Large intestine (tissue), 12 donors: ENCODE measurements at places on chromosomes 7 and 10. TPM values are rescaled to one million over a fixed set of nuclear protein-coding genes. Genes with fewer than 3 reads are reported as not detected.

The GPR22 gene
- 2.5 TPM for polyA plus RNA-seq

- no peak for DNase-seq
These were observed 159.5 kb upstream of the KLF14 start for GRCh38 chr7:130893441-130893894.

- no peak for DNase-seq
These were observed 595 bp upstream of the SUN1 start for GRCh38 chr7:831596-832166.

GRCh38 chr10:97333351-97333600 is 1.3 kb downstream of the FRAT2 start:
- DNase-seq = no peak

The SLC16A12 gene
- 1.1 TPM for polyA plus RNA-seq

The TUBAL3 gene
- 33.9 TPM for polyA plus RNA-seq

- DNase-seq = no peak
These were observed 32.6 kb downstream of the PTPN12 start for GRCh38 chr7:77569514-77570232.

The GPR85 gene
- polyA plus RNA-seq = 3.1 TPM

GRCh38 chr7:1669064-1669951 is 769 bp upstream of the ELFN1 start:
- DNase-seq = no peak

- DNase-seq = peak; percentile 39
These were observed 96.4 kb downstream of the CCSER2 start for GRCh38 chr10:84424731-84425167.

DNA sequence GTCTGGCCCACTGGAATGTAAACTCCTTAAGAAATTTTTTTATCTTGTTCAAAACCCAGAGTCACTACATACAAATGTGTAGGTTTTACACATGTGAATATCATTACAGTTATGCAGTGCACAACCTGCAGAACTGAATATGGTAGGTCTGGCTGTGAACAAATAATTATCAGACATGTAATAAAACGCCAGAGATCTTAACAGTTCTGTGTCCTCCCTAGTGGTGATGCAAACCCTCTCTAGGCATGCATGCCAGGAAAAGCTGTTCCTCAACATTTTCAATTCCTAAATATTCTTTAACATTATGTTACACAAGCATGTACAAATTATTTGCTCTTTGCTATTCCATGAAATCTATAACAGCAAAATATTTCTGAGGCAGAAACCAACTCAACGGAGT is 124.6 kb downstream of the IMMP2L start:
- no peak for DNase-seq

DNA sequence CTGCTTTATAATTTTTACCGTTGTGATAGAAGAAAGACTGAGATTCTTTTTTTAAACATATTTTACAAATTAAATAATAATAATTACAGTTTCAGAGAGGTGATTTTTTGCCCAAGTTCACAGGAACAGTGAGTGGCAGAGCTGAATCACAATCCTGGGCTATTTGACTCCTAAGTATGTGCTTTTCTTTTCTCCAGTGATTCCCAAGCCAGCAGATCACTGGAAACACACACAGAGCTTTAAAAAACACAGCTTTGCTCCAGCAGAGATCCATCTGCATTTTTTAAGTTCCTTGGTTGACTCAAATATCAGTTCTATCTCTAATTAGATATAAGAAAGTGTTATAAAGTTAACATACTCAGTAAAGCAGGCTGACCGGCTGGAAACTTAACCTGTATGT is 69.0 kb downstream of the AHR start:
- DNase-seq = no peak

DNA sequence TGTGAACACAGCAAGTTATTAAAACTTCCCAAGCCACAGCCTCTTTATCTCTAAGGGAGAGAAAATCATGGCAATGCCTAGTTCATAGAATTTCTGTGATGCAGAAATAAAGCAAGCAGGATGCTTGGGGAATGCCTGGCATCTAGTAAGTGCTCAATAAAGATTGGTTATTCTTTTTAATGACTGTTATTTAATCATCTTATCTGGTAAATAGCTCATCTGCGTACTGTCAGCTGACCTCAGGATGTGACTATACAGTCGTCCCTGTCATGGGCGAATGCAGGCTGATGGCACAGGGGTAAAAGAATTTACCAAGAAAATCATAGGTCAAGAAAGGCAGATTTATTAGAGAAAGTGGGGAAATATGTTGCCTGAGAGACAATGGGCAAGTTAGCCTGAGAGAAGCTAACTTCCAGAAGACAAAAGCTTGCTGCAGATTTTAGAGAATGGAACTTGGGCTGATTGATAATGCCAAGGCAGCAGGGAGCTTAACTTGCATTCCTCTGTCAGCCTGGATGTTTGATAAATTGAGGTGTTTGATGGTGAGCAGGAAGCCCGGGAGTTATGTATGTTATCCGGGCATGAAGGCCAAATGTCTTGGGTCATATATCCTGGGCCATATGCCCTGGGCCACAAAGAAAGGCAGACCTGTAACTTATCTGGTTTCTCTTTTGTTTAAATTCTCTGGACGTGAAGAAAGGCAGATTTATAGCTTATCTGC is 126.0 kb downstream of the KCNMA1 start:
- DNase-seq = no peak

DNA sequence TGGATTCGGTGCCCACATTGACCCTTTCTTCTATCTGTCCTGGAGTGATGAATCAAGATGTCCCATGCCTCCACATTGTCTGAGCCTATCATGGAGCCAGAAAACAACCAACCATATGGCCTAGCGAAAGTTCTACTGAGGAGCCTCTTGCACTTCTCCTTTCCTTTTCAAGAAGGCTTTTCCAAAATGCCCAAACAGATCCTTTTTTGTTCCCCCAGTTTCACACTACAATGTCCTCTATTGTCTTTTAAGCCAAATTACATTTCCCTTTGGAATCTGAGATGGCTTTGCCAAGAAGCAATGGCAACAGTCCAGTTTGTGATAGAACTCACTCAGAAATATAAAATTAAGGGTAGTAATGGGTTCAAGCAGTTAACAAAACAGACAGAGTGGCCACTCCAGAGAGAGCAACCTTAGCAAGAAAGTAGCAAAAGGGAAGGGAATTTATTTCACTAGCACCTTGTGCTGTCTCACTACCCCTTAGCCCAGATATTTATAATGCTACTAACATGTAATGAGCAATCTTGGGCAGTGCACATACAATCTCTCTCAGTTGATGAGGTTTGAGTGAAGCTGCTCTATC is 194.6 kb upstream of the PDE1C start:
- DNase-seq = no peak

DNA sequence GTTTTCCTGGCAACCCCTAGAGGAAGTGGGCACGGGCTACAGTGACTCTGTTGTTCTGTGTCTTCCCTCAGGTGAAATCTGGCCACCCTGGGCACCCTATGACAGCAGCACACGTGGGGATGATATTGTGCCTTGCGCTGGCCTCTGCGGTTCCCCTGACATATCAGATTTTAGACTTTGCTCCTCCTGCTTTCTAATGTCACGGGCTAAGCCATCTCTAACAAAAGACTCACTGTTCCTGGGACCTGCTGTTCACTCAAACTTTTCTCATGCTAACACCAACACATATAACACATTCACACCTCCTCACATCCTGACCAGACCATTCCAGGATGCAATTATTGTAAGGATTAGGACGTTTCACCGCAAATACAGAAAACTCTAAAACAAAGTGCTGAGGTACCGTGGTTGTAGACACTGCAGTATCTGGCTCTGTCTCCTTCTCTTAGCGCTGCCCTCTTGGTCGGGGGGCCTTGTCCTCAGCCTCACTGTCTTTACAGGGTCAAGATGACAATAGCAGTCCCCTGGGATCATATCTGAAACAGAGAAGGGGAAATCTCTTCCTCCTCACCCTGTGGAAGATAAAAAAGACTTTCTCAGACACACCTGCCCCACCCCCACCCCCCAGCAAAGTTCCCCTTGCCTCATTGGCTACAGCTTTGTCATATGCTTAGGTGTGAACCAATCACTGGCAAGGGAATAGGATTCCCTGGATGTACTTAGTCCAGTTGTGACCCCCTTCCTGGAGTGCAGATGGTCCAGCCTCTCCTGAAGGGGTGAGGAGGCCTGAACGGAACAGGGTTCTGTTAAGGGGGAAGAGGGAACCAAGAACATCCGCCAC is 14.1 kb downstream of the CHN2 start:
- peak; percentile 90 for DNase-seq

DNA sequence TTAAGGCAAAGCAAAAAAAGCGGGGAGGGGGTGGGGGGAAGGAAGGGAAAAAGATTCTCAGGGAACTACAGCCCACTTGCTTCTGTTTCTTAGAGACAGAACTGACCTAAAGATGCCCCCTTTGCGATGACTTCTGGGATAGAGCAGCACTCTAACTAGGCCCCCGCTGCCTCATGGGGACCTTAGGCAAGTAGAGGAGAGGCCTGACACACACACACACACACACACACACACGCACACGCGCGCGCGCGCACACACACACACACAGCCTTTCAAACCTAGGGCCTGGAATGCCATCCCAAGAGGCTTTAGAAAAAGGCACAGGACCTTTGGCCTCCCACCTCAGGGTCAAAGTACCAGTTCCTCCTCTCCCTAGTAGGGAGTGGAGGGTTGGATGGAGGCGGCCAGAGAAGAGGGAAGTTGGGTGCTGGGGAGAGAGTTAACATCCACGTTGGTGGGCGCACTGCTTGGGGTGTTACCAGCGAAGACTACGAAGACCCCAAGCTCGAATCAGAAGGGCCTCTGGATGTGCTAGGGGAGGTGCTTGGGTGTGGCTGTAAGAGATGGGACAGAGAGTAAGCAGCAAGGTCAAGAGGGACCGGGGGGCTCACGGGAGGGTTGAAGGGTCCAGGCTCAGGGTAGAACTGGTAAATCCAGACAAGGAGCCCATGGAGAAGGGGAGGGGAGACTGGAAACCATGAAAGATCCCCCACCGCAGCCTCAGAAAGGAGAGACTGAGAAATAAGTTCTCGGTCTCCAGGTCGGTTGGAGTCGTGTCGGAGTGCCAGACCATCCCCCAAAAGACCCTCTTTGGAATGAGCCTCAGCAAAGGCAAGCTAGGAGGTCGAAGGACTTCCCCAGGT is 1.2 kb upstream of the COL1A2 start:
- peak; percentile 29 for DNase-seq

- DNase-seq = no peak
These were observed 36.1 kb upstream of the SMNDC1 start for GRCh38 chr10:110340816-110341215.

DNA sequence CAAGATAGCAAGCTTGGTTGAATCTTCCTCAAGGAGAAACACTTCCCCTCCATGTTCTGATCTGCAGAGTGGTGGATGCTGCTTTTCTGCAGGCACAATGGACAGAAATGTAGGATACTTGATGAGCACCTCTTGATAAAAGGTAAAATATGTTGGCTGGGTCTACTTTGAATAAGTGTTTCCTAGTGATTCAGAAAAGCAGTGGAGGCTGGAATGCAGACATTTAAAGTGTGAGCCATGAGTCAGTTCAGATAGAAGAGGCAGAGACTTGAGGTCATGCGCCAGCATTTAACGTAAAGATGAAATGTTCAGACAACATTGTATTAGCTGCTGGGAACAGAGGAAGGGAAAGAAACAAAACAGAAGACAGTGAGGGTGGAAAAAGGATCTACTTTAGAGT is 403.1 kb downstream of the ADRA2A start:
- DNase-seq = no peak

DNA sequence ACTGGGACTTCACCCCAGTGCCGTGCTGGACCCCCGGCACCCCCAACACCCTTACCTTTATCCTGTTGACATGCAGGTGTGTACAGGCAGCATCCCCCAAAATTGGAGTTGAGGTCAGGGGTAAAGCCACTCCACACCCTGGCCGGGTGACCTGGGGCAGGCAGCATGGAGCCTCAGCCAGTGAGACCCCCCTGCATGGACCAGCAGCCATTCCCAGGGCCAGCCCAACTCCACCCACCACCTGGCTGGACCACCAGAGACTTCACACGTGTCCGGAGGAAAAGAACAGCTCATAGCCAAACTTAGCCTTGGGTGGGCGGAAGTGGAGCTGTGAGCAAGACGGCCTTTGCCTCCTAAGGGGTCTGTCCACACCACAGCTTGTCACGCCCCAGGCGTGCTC is 413.0 kb upstream of the FOXK1 start:
- no peak for DNase-seq

The PITX3 gene
- polyA plus RNA-seq = not detected

- DNase-seq = no peak
These were observed 129.1 kb downstream of the SEPTIN14 start for GRCh38 chr7:55733241-55734140.

GRCh38 chr7:33278095-33278494 is 148.7 kb downstream of the BBS9 start:
- no peak for DNase-seq

GRCh38 chr7:44958645-44959344 is 20.0 kb downstream of the MYO1G start:
- DNase-seq = no peak

The TMEM139 gene
- polyA plus RNA-seq = 36.2 TPM

GRCh38 chr7:128740996-128741395 is 1.8 kb downstream of the CALU start:
- DNase-seq = no peak

GRCh38 chr10:103648251-103648635 is 154.7 kb downstream of the NEURL1 start:
- no peak for DNase-seq

DNA sequence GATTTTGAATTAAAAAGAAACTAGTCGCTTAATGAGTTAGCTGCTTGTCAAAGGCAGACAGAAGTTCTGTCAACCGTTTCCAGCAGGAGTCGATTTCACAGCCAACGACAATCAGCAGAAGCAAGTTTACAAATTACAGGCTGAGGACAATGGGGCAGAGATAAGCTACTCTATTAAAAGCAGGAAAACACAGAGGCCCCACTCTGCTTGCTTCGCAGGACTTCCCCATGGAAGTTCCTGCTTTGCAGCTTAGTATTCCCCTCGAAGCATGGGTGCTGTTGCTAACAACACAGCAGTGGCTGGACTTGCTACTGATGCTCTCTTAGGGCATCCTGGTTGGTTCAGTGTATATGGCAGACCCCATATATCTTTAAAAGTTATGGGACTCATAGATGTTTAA is 50.8 kb upstream of the KLF6 start:
- DNase-seq = peak; percentile 76

DNA sequence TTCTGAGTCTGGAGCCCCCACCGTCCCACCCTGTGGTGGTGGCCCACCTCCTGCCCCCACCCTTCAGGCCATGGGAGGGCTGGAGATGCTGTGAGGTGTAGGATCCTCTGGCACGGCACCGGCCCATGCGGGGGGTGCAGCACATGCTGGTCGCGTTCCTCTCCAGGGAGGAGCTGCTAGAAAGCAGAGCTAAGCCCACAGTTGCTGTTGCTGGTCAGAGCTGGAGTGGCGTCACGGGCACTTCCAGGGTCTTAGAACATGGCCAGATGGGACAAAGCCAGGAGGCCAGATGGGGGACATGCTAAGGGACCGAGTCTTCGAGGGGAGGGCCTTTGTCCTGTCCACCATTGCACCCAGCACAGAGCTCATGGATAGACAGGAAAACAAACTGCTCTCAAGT is 21.6 kb downstream of the AGAP3 start:
- DNase-seq = no peak

GRCh38 chr10:29130190-29130673 is 158.6 kb upstream of the LYZL1 start:
- peak; percentile 24 for DNase-seq

The CDK14 gene
- 9.7 TPM for polyA plus RNA-seq

- no peak for DNase-seq
These were observed 30.6 kb downstream of the TSPAN14 start for GRCh38 chr10:80484676-80485075.
